ENCODE measurements at places on chromosomes 5 and 9. TPM values are rescaled to one million over a fixed set of nuclear protein-coding genes. Genes with fewer than 3 reads are reported as not detected.

DNA sequence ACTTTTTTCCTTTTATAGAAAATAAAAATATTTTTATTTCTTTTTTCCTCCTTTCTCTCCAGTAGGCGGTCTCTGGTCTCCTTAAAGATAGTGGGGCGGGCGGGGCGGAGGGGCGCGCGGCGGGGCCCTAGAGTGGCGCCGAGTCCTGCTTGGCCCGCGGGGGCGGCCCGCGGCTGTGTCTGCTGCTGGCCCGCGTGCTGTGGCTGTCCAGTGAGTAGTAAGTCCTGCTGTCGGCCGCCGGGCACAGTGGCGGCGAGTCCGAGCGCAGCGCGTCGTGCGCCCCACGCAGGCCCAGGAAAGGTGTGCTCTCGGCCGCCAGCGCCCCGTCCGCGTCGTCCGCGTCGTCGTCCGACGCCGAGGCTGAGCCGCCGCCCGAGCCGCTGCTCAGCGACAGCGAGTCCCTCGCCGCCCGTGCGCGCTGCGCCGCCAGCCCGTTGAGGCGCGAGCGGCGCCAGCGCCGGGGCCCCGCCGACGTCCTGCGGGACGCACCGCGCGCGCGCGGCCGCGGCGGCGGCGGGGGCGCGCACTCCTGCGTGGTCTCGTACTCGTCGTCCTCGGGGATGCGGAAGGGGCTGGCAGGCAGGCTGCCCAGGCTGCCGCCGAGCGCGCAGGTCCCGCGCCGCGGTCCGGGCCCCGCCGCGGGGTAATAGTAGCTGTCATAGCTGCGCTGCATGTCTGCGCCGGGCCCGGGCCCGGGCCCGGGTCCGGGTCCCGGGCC lies 52.3 kb downstream of the PSD2 start:
- DNase-seq, result no peak

DNA sequence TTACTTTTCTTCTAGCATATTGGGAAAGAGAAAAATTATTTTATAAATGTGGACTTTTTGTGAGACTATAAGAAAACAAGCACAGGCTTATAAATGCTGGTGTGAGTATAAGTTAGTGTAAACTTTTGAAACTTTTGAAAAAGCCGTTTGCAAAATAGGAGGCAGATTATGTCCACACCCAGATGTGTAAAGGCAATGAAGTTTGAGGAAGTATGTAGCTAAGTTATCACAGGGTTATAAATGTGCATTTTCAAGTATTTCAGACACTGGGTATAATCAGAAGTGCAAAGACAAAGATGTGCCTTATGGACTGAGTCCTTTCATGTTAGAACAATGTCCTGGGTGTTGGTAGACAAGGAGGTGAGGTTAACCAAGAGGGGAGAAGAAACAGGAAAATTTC lies 85.5 kb downstream of the ANXA1 start:
- no peak for DNase-seq

GRCh38 chr5:78253201-78253600 lies 41.3 kb downstream of the AP3B1 start:
- no peak for DNase-seq

DNA sequence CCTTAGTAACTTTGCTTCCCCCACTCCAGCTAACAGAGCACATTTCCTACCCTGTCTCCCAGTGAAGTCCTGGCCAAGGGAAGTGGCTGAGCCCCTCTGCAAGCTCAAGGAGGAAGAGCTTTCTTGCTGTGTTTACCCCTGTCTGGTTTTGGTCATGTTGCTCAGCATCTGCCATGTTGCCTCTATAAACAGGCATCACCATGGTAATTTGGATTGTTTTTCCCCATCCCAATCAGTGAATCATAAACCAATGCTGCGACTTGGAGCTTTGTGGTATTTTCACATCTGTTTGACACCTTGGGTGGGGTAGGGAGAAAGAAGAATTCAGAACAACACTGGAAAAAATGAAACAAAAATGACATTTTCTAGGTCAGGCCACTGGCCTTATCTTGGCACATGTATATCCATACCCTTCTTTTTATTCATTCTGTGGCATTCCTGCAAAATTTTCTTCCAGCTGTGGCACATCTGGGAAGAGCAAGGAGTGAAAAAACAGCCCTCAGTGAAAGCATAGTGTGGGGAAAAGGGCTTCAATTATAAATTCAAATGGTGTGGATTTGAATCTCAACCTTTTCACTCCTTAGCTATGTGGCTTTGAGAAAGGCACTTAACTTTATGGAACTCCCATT lies 42.5 kb downstream of the SLIT3 start:
- no peak for DNase-seq

Gene ZNF366
- total RNA-seq, result not detected
